T-helper 1 cell treated with Interleukin-12 subunit alpha and Interleukin-12 subunit beta and Interleukin-4 antibody, amounts not matched to agents 30 ng/mL and 1 ng/mL, for 36 hours (primary cell): ENCODE measurements at places on chromosomes 7 and 10. TPM values are rescaled to one million over a fixed set of nuclear protein-coding genes. Genes with fewer than 3 reads are reported as not detected.

The IFIT2 gene
- total RNA-seq = 2.4 and 2.5 TPM in 2 replicates

The INA gene
- 0.54 and 0.64 TPM in 2 replicates for total RNA-seq

The MICU1 gene
- 34.2 and 35.9 TPM in 2 replicates for total RNA-seq

The CPED1 gene
- 0.15 TPM in 1 of 2 replicates, not detected in the other for total RNA-seq

The CTBP2 gene
- 0.39 TPM in 2 replicates for total RNA-seq

The ASZ1 gene
- not detected in 2 replicates for total RNA-seq

The DENND2A gene
- total RNA-seq = not detected in 2 replicates

The HOXA9 gene
- not detected in 2 replicates for total RNA-seq
